Activated CD4-positive, alpha-beta T cell treated with anti-CD3 and anti-CD28 coated beads, Interleukin-2, amount 10 ng/mL, durations not matched to agents 24 days and 14 days (primary cell): ENCODE measurements at places on chromosomes 1 and 21. TPM values are rescaled to one million over a fixed set of nuclear protein-coding genes. Genes with fewer than 3 reads are reported as not detected.
A peak's percentile ranks its signal among the peaks of the same experiment; 100 is the strongest.

DNA sequence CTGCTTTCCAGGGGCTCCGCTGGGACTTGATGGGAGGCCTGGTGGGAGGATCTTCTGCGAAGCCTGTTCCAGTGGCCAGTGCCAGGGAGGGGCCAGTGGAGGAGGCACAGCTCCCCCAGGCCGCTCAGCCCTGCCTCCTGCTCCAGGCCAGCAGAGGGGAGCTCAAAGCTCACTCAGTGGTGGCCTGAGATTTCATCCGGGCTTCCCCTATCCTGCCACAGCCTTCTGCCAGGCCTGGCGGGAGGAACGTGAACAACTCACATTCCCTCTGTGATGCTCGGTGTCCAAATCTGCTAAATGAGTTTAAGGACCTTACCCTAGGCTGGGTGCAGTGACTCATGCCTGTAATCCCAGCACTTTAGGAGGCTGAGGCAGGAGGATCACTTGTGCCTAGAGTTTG, 3.3 kb downstream of the CLCNKB start:
- H3K27ac ChIP-seq, result no peak overlapping the region
- DNase-seq, result no peak
- H3K36me3 ChIP-seq, result no peaks in the 10 kb centered on the region
- H3K4me1 ChIP-seq, result no peaks in the 10 kb centered on the region
- H3K27me3 ChIP-seq, result peaks cover 9% of the 10 kb centered on the region
- no peak overlapping the region for H3K4me3 ChIP-seq

- H3K27me3 ChIP-seq, result peaks cover 35% of the 10 kb centered on the region
- no peak for DNase-seq
- no peaks in the 10 kb centered on the region for H3K36me3 ChIP-seq
- H3K4me1 ChIP-seq, result peaks cover 21% of the 10 kb centered on the region
These were observed 72.8 kb upstream of the EFHD2 start for GRCh38 chr1:15336866-15337265.

The SH2D1B gene
- not detected in 2 replicates for total RNA-seq

The USH2A gene
- not detected in 2 replicates for total RNA-seq

DNA sequence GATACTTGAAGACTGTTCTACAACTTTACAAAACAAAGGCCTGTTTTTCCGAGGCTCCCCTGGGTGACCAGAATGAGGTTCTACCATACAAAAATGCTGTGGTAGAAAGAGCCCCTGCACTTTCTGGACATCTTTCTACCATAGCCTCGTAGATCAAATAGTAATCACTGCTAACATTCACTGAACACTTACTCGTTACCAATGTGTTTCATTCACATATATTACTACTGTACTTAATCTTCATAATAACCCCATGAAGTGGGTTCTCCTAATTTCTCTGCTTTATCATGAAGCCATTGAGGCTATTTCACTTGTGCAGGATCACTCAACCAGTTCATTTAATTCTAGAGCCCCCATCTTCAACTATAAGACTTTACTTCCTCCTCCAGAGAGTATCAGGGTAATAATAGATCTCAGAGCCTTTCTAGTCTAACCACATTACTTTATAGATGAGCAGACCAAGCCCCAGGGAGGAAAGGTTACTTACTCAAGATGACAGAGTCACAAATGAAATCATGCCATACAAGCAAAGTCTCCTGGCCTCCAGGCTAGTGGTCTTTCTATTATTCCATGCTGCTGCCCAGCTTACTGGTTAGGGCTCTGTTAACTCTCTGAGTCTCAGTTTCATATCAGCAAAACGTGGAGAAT, 46.7 kb upstream of the OSBPL9 start:
- H3K36me3 ChIP-seq, result no peaks in the 10 kb centered on the region
- H3K27ac ChIP-seq, result peak overlapping the region; percentile 89
- no peak for DNase-seq
- peak overlapping the region; percentile 48 for H3K4me3 ChIP-seq
